NCI-H146 (cell line): ENCODE measurements at places on chromosomes 6 and 20.

DNA sequence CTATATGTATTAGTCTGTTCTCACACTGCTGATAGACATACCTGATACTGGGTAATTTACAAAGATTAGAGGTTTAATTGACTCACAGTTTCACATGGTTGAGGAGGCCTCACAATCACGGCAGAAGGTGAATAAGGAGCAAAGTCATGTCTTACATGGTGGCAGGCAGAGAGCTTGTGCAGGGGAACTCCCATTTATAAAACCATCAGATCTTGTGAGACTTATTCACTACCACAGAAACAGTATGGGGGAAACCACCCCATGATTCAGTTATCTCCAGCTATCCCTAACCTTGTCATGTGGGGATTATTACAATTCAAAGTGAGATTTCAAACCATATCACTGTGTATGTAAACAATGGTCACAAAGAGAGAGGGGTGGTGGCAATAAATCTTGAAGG is 6.6 kb downstream of the CST8 start:
- no peak for DNase-seq

DNA sequence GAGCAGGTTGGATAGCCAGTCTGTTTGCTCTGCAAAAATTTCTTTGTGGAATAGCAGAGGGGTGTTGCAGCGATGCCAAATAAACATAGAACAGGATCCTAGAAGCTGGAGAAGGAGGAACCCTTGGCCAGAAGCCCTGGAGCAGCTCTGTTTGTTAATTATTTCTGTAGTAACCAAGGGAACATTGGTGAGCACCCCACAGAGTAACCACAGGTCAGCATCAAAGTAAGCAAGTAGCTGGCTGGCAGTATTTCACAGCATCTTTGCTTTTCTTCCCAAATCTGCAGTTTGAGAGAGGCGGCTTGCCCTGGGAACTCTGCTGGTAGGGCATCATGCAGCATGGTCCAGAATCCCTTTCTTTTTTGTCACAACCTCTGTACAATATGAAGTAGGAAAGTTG is 12.7 kb upstream of the APMAP start:
- peak; percentile 25 for DNase-seq

DNA sequence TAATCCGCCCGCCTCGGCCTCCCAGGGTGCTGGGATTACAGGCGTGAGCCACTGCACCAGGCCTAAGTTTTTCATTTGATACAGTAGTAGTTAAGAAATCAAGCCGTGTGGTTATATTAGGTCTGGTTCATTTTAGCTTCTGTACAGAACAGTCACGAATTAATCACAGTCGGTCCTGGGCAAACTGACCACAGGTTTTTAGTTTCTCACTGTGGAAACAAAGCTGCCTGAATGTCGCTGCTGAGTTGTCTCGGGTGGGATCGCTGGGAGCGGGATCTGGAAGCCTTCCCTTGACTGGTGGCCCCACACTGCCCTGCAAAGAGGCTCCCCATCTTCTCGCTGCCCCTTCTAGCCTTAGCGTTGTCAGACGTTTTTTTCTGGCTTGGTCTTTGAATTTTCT is 18.6 kb downstream of the UCKL1 start:
- DNase-seq: no peak

GRCh38 chr20:18879262-18879661 is 65.7 kb downstream of the SCP2D1 start:
- no peak for DNase-seq

GRCh38 chr6:150395388-150396009 is 26.7 kb downstream of the IYD start:
- peak; percentile 94 for DNase-seq

DNA sequence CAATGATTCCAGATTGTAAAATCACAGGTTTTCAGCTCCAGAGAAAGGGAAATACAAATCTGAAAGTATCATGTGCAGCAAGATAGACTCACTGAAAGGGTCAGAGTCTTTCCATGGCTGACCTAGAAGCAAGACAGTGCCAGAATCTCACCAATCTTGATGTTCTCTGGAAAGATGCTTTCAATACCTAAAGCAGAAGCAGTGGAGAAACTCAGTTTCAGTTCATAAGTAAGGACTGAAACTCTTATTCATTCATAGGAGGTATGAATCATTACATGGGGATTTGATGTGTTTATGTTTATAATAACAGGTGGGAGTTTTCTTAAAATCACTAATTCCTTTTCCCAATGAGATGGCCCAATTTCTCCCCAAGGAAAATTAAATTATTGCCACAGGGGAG is 42.5 kb downstream of the SLC2A12 start:
- no peak for DNase-seq

GRCh38 chr20:39298121-39298520 is 336.0 kb downstream of the DHX35 start:
- no peak for DNase-seq

- no peak for DNase-seq
Measured at GRCh38 chr20:17710379-17711266, 10.9 kb downstream of the BANF2 start.

GRCh38 chr20:58147628-58148370 is 80.7 kb downstream of the ANKRD60 start:
- no peak for DNase-seq

- DNase-seq: no peak
Measured at GRCh38 chr20:45176526-45177267, 2.0 kb downstream of the PI3 start.

GRCh38 chr6:167998215-167998614 is 744 bp downstream of the KIF25 start:
- DNase-seq: no peak

GRCh38 chr20:51460569-51461265 is 81.8 kb downstream of the NFATC2 start:
- no peak for DNase-seq

DNA sequence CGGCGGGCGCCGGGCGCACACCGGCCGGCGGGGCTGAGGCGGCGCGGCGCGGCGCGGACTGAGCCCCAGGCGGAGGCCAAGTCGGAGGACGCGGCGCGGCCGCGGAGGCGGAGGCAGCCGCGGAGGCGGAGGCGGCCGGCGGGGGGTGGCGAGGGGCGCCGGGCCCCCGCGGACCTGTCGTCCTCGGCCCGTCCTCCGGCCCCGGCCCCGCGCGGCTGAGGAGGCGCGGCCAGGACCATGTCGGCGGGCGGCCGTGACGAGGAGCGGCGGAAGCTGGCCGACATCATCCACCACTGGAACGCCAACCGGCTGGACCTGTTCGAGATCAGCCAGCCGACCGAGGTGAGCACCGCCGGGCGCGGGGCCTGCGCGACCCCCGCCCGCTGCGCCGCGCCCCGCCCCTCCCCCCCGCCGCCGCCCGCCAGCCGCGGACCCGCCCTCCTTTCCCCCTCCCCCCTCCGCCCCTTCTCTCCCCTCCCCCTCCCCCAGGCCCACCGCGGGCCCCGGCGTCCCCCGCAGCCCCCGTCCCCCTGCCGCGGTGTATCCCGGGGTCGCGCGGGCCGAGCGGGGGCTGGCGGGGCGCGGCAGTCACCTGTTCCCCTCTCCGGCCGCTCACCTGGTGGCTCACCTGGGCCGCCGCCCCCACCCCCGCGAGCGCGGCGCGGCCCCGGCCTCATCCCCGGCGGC is at the start of gene AFDN:
Gene AFDN (plus strand): TSS at position 16 of the 687 bp plus-strand sequence. CDS start 222 bp downstream, at position 238.
- DNase-seq: peak; percentile 81

DNA sequence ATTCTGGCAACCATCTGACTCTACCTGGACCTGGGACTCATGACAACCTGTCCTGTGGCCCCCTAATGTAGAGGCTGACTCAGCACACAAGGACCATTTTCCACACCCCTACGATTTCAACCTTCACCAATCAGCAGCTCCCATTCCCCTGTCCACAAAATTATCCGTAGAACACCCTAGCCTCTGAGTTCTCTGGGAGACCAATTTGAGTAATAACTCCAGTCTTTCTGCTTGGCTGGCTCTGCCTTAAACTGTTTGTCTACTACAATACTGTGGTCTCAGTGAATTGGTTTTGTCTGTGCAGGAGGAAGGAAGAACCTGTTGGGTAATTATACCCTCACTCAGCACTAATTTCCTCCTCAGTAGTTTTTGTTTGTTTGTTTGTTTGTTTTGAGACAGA is 99.3 kb upstream of the MRPS10 start:
- DNase-seq: peak; percentile 15

DNA sequence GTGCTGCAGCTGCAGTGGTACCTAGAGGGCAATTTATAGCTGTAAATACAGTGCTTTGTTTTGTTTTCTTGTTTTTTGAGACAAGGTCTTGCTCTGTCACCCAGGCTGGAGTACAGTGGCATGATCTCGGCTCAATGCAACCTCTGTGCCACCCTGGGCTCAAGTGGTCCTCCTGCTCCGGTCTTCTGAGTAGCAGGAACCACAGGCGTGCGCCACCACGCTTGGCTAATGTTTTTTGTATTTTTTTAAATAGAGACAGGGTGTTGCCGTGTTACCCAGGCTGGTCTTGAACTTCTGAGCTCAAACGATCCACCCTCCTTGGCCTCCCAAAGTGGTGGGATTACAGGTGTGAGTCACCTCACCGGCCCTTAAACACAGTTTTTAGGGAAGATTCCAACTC is 26.8 kb downstream of the CHRNA4 start:
- DNase-seq: no peak

- no peak for DNase-seq
Measured at GRCh38 chr6:33407132-33407718, 3.6 kb upstream of the PHF1 start.

GRCh38 chr20:14491436-14491835 is 154.0 kb upstream of the FLRT3 start:
- no peak for DNase-seq

- no peak for DNase-seq
Measured at GRCh38 chr6:170483413-170483812, 69.7 kb downstream of the PSMB1 start.

DNA sequence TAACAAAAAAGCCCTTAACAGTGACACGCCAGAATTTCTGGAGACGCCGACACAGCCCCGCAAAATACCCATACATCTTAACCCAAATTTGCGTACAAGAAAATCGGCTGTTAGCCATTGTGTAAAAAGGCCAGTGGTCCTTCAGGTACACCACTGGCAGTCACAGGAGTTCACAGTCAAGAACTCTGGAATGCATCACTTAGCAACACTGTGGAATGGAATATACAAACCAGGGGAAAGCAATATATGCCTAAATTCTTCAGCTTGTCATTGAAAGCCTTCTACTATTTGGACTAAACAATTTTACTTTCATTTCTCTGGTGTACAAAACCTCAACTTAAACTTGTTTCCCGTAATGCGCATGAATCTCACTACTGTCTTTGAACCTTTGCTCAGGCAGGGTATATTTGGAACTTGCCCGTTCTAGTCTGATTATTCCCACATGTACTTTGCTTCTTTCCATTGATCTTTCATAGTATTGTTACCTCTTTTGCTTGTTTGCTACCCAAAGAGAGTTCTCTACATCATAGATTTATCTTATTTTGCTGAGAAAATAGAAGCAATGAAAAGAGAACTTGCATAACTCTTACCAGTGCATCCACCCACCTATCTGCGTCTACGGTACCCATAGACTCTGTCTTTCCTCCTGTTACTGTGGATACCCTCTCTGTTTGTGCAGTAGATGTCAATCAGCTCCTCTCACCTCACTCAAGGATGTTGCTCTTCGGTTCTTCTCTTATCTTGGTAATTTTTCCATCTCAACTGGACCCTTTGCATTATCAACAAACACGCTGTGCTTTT is at the start of gene ARMH2:
Gene ARMH2 (minus strand): TSS at position 178 of the 801 bp plus-strand sequence. CDS start 60 bp downstream, at position 118.
- DNase-seq: no peak

- DNase-seq: no peak
Measured at GRCh38 chr6:75791881-75792280, 42.8 kb downstream of the MYO6 start.
